ENCODE measurements at places on chromosomes 1 and 21. TPM values are rescaled to one million over a fixed set of nuclear protein-coding genes. Genes with fewer than 3 reads are reported as not detected.

GRCh38 chr1:216119600-216119999 is 303.6 kb downstream of the USH2A start:
- no peak overlapping the region for H3K4me3 ChIP-seq
- no peak for DNase-seq
- H3K4me1 ChIP-seq: no peaks in the 10 kb centered on the region
- H3K36me3 ChIP-seq: no peaks in the 10 kb centered on the region

- H3K36me3 ChIP-seq: peaks cover 50% of the 10 kb centered on the region
- no peaks in the 10 kb centered on the region for H3K27me3 ChIP-seq
Observed at GRCh38 chr1:19360432-19360831, 48.3 kb downstream of the SLC66A1 start.

The PLCH2 gene
- 47.6 TPM for total RNA-seq

GRCh38 chr1:180881806-180882509 is 30.7 kb upstream of the KIAA1614 start:
- peaks cover 13% of the 10 kb centered on the region for H3K36me3 ChIP-seq
- H3K4me1 ChIP-seq: no peaks in the 10 kb centered on the region
- DNase-seq: no peak
- no peaks in the 10 kb centered on the region for H3K27me3 ChIP-seq
- H3K4me3 ChIP-seq: no peak overlapping the region
- no peak overlapping the region for H3K27ac ChIP-seq

The MAP3K21 gene
- 0.99 TPM for total RNA-seq

- no peaks in the 10 kb centered on the region for H3K27me3 ChIP-seq
- no peak overlapping the region for H3K27ac ChIP-seq
- no peak for DNase-seq
- H3K36me3 ChIP-seq: peaks cover 27% of the 10 kb centered on the region
- peaks cover 14% of the 10 kb centered on the region for H3K4me1 ChIP-seq
Observed at GRCh38 chr1:77783141-77783540, 3.7 kb downstream of the MIGA1 start.

GRCh38 chr1:2049718-2050431 is at the start of gene PRKCZ:
Gene PRKCZ (plus strand): TSS chr1:2050411. CDS start chr1:2050631, 220 bp downstream.
- H3K27me3 ChIP-seq: peaks cover 9% of the 10 kb centered on the region
- peak within 1 kb of the TSS; percentile 4 for H3K27ac ChIP-seq
- peak within 1 kb of the TSS; percentile 90 for H3K4me3 ChIP-seq
- DNase-seq: peak; percentile 86
- no peaks in the 10 kb centered on the region for H3K36me3 ChIP-seq

DNA sequence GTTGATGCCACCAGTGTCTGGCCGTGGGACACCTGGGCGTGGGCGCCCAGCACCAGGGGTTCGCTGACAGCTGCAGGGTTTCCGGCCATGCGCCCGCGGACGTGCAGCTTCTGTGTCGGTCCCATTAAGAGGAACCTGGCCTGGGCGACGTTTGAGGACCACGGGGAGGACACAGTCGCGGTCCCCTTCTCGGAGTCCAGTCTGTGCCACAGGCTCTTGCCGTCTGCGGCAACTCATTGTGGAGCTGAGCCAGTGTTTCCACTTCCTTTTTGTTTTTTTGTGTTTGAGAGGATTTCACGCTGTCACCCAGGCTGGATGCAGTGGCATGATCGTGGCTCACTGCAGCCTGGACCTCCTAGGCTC is 1.6 kb upstream of the C1orf159 start:
- DNase-seq: no peak
- peaks cover 35% of the 10 kb centered on the region for H3K4me1 ChIP-seq
- no peak overlapping the region for H3K4me3 ChIP-seq

DNA sequence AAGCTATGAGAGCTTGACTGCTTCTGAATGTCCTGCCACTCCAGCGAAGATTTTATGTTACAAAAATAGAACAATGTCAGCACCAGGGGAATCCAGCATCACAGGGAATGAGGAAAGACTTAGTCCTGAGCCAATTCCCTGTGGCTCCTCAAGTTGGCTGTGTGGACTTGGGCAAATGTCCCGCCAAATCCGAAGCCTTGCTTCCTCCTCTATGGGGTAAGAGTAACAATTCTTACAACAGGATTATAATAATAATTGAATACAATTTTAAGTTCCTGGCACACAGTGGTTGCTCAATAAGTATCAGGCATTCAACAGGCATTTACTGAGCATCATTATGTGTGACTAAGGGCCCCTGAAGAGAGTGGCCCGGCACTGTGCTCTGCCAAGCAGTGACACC is 44.4 kb downstream of the STPG1 start:
- H3K27me3 ChIP-seq: no peaks in the 10 kb centered on the region
- DNase-seq: no peak
- H3K36me3 ChIP-seq: peaks cover 4% of the 10 kb centered on the region

The AKT3 gene
- total RNA-seq: 88.5 TPM

- H3K27me3 ChIP-seq: no peaks in the 10 kb centered on the region
- peaks cover 8% of the 10 kb centered on the region for H3K4me1 ChIP-seq
Observed at GRCh38 chr1:84164161-84164560, 20.1 kb downstream of the PRKACB start.

- DNase-seq: no peak
- no peak overlapping the region for H3K27ac ChIP-seq
- H3K4me3 ChIP-seq: no peak overlapping the region
- H3K4me1 ChIP-seq: peaks cover 5% of the 10 kb centered on the region
- H3K36me3 ChIP-seq: no peaks in the 10 kb centered on the region
Observed at GRCh38 chr1:223616586-223616985, 48.9 kb downstream of the CAPN8 start.

- no peaks in the 10 kb centered on the region for H3K27me3 ChIP-seq
- peak overlapping the region; percentile 61 for H3K27ac ChIP-seq
- peaks cover 21% of the 10 kb centered on the region for H3K36me3 ChIP-seq
Observed at GRCh38 chr1:183635099-183635605, 431 bp downstream of the ARPC5 start.

- no peaks in the 10 kb centered on the region for H3K27me3 ChIP-seq
- H3K36me3 ChIP-seq: no peaks in the 10 kb centered on the region
- H3K4me3 ChIP-seq: no peak overlapping the region
- H3K27ac ChIP-seq: no peak overlapping the region
- H3K4me1 ChIP-seq: peaks cover 6% of the 10 kb centered on the region
Observed at GRCh38 chr1:93770640-93771039, 89.0 kb upstream of the BCAR3 start.

DNA sequence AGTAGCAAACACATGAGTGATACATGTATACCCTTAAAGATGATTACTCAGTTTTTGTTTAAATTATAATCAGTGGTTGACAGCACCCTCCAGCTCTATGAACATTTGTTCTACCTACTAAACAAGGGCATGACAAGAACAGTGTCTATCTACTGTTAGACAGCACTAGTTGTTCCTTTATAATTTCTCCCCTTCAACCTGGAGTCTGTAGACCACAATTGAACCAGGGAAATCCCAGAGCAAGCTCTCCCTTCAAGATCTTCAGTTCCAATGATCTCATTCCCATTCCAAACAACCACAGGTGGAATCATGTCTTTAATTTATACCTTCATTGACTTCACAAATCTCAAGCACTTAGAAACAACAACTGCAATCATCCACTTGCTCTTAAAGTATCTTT is 216.1 kb downstream of the HHIPL2 start:
- H3K27ac ChIP-seq: no peak overlapping the region
- no peaks in the 10 kb centered on the region for H3K36me3 ChIP-seq
- DNase-seq: no peak
- no peak overlapping the region for H3K4me3 ChIP-seq
- no peaks in the 10 kb centered on the region for H3K27me3 ChIP-seq
- H3K4me1 ChIP-seq: no peaks in the 10 kb centered on the region

GRCh38 chr1:185535621-185536020 is 198.6 kb upstream of the HMCN1 start:
- H3K36me3 ChIP-seq: no peaks in the 10 kb centered on the region
- H3K27me3 ChIP-seq: no peaks in the 10 kb centered on the region
- no peak overlapping the region for H3K4me3 ChIP-seq
- DNase-seq: no peak
- H3K27ac ChIP-seq: no peak overlapping the region

- no peaks in the 10 kb centered on the region for H3K27me3 ChIP-seq
- H3K4me3 ChIP-seq: no peak overlapping the region
- peaks cover 14% of the 10 kb centered on the region for H3K36me3 ChIP-seq
- no peak for DNase-seq
- no peaks in the 10 kb centered on the region for H3K4me1 ChIP-seq
- no peak overlapping the region for H3K27ac ChIP-seq
Observed at GRCh38 chr1:186420923-186421322, 40.0 kb downstream of the PDC start.

DNA sequence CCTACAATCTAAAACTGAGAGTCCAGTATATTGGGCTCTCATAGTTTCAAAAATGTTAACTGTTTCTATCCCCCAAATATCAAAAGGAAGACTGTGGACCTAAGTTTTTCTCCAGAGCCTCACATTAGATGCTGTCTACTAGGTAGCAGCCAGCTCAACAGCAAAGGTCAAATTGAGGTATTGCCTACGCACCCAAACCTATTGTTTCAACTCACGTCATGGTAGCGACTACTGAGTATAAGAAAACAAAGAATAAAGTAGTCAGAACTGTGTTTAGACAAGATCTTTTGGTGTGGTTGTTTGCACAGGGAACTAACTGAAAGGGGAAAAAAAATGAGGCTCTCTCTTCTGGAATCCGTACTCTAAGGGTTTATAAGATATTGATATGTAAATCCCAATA is 173.2 kb downstream of the LBR start:
- no peak overlapping the region for H3K27ac ChIP-seq
- no peaks in the 10 kb centered on the region for H3K36me3 ChIP-seq
- H3K27me3 ChIP-seq: peaks cover 4% of the 10 kb centered on the region

DNA sequence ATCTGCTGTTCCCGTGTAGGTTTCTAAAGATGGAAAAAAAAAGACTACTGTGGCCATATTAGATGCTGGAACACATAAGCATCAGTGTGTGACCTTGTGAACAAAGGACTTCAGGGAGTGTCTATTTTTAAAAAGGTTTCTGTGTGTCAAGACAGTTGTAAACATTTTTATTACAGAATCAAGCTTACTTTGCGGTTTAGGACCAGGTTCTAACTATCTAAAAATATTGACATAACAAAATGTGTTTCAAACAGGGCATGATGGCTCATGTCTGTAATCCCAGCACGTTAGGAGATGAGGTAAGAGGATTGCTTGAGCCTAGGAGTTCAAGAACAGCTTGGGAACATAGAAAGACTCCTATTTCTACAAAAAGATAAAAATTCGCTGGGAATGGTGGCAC is 7.1 kb upstream of the DDI2 start:
- H3K4me1 ChIP-seq: no peaks in the 10 kb centered on the region
- no peak overlapping the region for H3K27ac ChIP-seq

DNA sequence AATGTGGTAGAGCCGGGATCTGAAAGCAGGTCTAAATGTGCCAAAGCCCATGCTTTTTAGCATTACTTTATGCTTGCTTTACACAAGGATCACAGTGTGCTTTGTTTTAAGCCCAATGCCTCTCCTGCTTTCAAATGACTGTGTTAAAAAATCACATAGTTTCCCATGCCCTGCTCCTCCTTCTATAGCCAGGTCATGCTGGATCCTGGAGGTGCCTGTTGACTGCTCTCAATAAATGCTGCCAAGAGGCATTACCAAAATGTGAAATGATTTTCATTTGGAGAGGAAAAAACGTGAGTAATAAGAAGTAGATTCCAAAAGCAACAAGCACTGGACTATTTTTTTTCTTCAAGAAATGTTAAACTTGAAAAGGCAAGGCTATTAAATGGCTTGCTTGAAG is 420.7 kb upstream of the USP24 start:
- H3K27ac ChIP-seq: no peak overlapping the region
- H3K27me3 ChIP-seq: no peaks in the 10 kb centered on the region
- no peak for DNase-seq
- H3K36me3 ChIP-seq: no peaks in the 10 kb centered on the region
- H3K4me1 ChIP-seq: no peaks in the 10 kb centered on the region

The CRNN gene
- not detected for total RNA-seq

The TBX15 gene
- total RNA-seq: not detected

The CELA2A gene
- total RNA-seq: not detected

GRCh38 chr1:165631342-165632151 is 513 bp downstream of the MGST3 start:
- DNase-seq: peak; percentile 30
- H3K27me3 ChIP-seq: no peaks in the 10 kb centered on the region
- peak overlapping the region; percentile 55 for H3K27ac ChIP-seq
- peaks cover 29% of the 10 kb centered on the region for H3K4me1 ChIP-seq
- H3K4me3 ChIP-seq: peak overlapping the region; percentile 80
- peaks cover 5% of the 10 kb centered on the region for H3K36me3 ChIP-seq

DNA sequence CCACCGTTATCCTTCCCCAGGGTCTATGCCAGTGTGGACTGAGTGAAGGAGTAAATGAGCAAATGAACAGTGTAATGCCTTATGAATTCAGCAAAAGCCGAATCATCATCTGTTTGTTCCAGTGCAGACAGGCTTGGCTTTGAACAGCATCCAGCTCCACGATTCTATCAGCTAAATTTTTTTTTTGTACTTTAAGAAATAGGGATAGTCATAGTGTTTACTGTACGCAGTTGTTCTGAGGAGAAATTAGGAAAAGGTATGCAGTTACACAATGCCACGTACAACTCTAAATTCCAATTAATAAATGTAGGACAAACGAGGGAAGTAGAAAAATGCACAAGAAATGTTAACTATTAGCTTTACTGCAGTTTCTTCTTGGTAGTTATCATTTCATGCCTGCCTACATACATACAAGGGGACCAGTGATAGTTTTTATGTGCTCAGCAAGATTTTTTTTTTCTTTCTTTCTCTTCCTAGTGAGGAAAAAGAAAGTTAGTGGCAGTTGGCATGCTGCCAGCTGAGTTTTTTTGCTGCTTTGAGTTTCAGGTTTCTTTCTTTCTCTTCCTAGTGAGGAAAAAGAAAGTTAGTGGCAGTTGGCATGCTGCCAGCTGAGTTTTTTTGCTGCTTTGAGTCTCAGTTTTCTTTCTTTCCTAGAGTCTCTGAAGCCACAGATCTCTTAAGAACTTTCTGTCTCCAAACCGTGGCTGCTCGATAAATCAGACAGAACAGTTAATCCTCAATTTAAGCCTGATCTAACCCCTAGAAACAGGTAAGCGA is at the start of gene IFI44L:
Gene IFI44L, plus strand, starts transcription at position 646 of the 777 bp plus-strand sequence. CDS start 7,468 bp downstream, outside the sequence.
- H3K27ac ChIP-seq: peak within 1 kb of the TSS; percentile 10
- no peaks in the 10 kb centered on the region for H3K27me3 ChIP-seq
- DNase-seq: peak; percentile 49

DNA sequence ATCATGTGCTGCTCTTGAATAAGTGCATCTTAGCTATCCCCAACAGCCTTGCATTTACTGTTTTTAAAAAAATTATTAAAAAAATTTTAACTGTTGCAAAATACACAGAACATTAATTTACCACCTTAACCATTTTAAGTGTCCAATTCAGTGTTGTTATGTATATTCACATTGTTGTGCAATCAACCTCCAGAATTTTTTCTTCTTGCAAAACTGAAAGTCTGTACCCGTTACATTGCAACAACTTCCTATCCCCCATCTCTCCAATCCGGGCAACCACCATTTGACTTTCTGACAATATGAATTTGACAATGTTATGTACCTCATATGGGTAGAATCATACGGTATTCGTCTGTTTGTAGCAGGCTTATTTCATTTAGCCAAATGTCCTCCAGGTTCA is 83.1 kb downstream of the FMN2 start:
- H3K27ac ChIP-seq: no peak overlapping the region
- no peak overlapping the region for H3K4me3 ChIP-seq
- no peaks in the 10 kb centered on the region for H3K36me3 ChIP-seq
- DNase-seq: no peak

- DNase-seq: no peak
- no peak overlapping the region for H3K27ac ChIP-seq
- H3K36me3 ChIP-seq: no peaks in the 10 kb centered on the region
- peaks cover 10% of the 10 kb centered on the region for H3K4me1 ChIP-seq
- H3K27me3 ChIP-seq: peaks cover 9% of the 10 kb centered on the region
- no peak overlapping the region for H3K4me3 ChIP-seq
Observed at GRCh38 chr1:72286401-72286800, 4.1 kb upstream of the NEGR1 start.

- DNase-seq: no peak
- H3K27me3 ChIP-seq: peaks cover 2% of the 10 kb centered on the region
- H3K4me3 ChIP-seq: no peak overlapping the region
Observed at GRCh38 chr1:230701434-230701833, 12.5 kb downstream of the AGT start.
